ENCODE measurements at places on chromosomes 7 and 10.
A peak's percentile ranks its signal among the peaks of the same experiment; 100 is the strongest.

DNA sequence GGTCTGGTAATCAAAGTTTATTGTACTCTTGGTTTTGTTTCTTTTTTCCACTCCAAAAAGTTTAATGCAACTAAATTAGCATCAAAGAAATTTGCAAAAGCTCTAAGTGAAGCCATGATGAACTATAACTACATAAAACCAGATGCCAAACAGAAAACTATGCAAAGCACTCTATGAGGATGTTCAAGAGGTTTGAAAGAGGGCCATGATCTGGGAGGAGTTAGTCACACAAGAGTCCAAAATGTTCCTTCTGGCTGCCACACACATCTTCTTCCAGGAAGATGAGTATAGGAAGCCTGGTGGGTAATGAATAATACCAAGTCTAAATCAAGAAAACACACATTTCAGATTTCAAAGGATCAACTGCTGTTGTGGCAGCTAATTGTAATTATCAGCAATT is 28.4 kb downstream of the GLI3 start:
- no peak for DNase-seq

GRCh38 chr10:32687116-32687515 is 241.2 kb downstream of the CCDC7 start:
- no peak for DNase-seq

- DNase-seq: no peak
These were observed 70.8 kb downstream of the GRID1 start for GRCh38 chr10:86295791-86296190.

DNA sequence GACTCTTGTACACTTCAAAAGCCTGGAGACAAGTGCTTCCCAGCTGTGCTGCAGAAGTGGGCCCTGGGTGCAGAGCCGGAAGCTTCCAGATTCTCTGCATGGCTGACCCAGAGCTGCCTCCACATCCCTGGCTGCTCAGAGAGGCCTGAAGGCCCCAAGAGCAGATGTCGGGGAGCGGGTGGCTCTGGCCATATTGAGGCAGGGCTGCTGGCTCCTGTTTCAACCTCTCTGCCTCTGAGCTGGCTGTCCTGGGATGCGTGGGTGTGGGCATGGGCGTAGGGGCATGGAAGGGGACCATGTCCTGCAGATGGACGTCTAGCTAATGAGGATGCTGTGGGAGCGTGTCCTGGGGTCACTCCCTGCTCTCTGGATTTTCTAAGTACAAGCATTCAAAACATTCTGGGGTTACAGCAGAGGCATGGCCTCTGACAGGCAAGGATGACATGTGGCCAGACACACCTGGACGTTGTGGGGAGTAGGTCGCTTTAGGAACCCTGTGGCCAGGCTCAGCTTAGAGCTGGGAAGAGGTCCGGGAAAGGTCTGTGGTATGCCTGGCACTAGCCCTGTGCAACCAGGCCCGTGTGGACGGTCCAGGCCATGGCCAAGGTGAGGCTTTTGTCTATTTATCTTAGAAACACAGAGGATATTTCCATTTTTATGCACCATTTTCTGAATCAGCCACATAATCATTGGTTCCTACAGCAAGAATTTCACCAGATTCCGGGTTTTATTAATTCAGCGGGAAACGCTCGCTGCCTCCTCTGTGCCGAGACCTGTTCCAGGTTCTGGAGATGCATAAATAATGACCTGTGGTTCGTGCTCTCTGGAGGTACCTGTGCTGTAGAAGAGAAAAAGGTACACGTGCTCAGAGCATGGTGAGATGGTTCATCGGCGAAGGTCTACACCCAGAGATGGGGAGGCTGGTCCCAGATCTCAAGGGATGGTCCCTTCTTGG is 361.1 kb downstream of the GLRX3 start:
- no peak for DNase-seq

GRCh38 chr10:35453855-35454532 is 117.7 kb downstream of the CCNY start:
- DNase-seq: no peak

DNA sequence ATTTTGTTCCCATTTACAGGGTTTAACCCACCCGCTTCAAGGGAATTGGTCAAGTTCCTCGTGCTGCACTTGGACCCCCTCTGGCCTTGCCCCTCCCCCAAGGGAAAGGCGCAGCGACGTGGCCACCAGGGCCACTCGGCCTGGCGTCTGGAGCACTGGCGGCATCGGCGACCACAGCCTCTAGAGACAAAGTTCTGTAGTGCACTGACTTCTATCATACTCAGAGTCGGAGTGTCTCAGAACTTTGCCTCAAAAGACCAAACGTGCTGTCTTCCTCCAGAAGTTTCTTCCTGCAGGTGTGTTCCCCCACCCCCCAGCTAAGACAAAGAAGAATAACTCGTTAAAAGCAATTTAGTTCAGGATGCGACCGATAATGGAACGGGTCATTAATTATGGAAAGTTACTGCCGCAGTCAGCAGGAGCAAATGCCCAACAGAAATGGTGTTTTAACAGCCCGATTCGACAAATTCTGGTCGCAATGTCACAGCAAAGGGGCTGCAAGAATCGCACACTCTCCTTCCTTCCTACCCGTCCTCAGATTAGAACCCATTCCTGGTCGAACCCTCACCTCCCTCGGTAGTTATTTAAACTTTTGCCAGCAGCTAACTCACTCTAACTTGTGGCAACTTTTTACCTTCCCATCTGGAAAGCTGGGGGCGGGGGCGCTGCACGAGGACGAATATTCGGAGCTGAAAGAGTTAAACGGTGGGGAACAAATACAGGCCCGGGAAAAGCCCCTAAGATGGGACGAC is 202.1 kb upstream of the NFE2L3 start:
- no peak for DNase-seq

GRCh38 chr7:32892521-32893206 is 1.1 kb upstream of the KBTBD2 start:
- peak; percentile 60 for DNase-seq

DNA sequence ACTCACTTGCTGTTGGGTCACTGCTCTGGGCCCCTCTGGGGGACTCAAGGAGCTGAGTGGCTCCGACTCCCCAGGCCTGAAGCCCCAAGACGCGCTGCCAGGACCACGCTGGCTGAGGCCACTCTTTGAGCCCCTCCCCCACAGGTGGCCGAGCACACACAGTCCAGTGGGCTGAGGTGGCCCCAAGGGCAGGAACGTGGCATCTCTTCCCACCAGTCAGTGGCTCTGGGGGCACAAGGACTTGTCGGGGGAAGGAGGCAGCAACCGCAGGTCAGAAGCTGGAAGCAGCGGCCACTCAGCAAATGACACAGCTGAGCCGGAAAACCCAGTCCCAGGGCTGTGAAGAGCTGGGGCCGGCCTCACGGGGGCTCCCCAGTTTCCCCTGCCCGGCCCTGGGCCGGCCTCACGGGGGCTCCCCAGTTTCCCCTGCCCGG is 24.1 kb downstream of the GRIFIN start:
- peak; percentile 80 for DNase-seq

DNA sequence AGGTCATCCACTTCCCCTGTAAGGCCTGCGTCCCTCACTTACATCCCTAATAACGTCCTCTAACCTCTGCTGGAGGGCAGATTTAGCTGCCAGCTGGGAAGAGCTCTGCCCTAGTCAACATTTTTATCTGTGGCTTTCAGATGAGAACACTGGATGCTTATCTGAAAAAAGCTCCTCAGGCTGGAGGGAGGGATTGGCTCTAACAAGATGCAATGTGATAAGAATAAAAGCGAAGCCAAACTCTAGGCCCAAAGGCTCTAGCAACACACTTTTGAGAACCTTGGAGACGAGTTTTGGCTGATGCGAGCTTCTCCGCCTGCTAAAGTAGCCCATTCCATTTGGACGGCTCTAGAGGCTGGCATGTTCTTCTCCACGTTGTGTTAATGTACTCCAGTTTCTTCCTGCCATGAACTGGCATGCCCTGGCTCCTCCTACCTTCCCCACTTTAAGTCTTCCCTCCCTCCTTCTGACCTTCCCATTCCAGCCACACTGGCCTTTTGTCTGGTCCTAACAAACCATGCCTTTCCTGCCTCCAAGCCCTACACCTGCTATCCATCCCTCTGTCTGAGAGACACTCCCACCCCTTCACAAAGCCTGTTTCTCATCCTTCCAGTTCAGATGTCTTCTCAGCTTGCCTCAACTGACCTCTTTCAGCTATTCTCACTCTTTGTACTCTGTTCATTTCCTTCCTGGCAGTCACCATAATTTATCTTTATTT is 62.5 kb upstream of the ATRNL1 start:
- no peak for DNase-seq

- no peak for DNase-seq
These were observed 32.7 kb upstream of the VSIR start for GRCh38 chr10:71805776-71806703.

- DNase-seq: no peak
These were observed 255.0 kb downstream of the RPS24 start for GRCh38 chr10:78288663-78289062.

GRCh38 chr7:139332697-139333359 is 8.3 kb upstream of the FMC1 start:
- DNase-seq: no peak

DNA sequence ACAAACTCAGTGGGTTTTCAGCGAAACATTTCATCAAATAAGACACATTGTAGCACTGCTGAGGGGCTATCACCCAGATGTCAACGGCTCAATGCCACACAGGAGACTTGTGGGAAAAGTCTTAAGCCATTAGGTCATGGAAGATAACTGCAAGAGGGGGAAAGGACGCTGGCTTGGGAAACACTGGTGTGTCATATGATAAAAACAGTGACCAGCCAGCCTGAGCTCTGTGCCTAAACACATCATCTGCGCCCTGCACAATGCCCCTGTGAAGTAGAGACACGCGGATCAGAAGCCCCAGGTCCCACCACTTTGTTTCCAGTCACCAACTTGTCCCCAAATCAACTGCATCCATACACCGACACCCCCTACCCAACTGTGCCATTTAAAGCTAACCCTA is 116.7 kb downstream of the TNS3 start:
- no peak for DNase-seq

GRCh38 chr7:5229451-5230264 is 39.6 kb downstream of the WIPI2 start:
- no peak for DNase-seq

DNA sequence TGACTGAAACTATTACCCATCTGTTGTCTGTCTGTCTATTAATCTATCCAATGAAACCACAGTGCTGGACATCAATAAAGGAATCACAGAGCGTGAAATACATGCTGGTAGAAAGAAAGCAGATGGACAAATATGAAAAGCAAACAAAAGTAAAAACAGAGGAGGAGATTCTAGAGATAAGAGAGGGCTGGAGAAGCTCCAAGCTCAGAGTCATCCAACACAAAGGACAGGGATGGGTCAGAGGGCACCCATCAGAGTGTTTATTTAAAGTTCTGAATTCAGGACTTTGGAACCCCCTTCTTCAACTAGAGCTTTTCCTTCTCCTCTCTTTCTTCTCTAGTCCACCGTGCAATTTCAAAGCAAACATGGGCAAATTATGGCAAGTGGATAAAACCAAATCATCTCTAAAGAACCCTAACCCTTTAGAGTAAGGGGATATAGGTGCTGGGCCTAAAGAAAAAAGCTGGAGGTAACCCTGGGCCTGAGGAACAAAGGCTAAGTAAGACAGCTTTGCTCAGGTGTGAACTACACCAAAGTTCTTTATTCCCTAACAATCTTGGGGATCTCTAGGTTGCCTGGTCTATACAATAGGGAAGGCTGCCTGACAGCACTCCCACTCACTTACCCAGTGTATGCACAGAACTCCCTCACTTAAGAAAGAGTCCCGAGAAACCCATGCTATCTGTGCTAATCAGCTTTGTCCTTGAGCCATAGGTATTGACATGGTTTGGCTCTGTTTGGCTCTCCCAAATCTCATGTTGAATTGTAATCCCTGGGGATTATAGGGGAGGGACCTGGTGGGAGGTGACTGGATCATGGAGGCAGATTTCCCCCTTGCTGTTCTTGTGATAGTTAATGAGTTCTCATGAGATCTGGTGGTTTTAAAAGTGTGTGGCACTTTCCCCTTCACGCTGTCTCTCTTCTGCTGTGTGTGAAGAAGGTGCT is 97.0 kb downstream of the BAMBI start:
- DNase-seq: no peak

DNA sequence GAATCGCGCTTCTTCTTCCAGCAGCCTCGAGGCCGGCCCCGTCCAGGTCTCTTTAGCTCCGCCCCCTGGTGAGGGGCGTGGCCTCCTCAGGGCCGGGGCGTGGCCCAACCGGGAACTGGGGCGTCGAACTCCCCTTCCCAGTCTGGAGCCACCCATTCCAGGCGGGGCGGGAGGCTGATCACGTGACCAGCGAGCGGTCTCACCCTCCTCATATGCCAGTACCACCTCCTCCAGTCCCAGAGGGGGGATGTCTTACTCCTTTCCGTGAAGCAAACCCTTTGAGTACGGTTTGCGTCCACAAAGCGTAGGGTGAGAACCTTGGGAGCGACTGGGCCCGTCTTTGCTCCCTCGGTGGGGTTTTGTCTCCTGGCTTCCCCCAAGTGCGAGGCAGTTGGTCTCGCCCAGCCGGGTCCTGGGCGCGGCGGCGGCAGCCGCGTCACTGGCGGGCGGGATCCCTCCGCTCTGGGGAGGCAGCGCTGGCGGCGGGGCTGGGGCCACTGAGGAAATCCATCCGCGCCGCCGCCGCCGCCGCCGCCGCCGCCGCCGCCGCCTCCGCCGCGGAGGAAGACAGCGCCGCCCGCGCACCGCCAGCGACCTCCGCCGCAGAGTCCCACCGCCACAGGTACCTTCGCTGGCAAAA is at the start of gene GNB2:
GNB2 (plus strand) TSS at position 439 of the 640 bp plus-strand sequence. CDS start 2,526 bp downstream, outside the sequence.
- DNase-seq: peak; percentile 99

GRCh38 chr10:128210215-128211063 is 84.2 kb upstream of the MKI67 start:
- DNase-seq: peak; percentile 81

Measured in natural killer cell treated with Interleukin-12 subunit alpha and Interleukin-12 subunit beta and Interleukin-15 and Interleukin-18, amount 100 ng/mL, for 72 hours (primary cell).